ENCODE measurements at places on chromosomes 12 and 14.

DNA sequence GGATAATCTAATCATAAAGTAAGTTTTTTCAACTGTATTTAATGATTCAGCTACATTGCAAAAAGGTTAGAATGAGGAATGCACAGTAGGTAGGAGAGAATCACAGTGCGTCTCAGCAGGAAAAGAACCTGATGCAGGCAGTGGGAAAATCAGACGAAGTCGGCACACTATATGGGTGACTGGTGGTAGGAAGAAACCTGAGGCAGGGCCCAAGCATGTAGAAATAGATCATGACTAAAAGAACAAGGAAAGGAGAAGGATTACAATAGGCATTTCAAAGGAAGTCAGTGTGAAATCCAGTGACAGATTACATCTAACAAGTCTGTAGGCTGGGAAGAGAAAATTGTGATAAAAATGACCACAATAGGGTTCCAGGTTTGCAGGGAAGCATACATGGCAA, 267.0 kb downstream of the MED13L start:
- no peak for DNase-seq

DNA sequence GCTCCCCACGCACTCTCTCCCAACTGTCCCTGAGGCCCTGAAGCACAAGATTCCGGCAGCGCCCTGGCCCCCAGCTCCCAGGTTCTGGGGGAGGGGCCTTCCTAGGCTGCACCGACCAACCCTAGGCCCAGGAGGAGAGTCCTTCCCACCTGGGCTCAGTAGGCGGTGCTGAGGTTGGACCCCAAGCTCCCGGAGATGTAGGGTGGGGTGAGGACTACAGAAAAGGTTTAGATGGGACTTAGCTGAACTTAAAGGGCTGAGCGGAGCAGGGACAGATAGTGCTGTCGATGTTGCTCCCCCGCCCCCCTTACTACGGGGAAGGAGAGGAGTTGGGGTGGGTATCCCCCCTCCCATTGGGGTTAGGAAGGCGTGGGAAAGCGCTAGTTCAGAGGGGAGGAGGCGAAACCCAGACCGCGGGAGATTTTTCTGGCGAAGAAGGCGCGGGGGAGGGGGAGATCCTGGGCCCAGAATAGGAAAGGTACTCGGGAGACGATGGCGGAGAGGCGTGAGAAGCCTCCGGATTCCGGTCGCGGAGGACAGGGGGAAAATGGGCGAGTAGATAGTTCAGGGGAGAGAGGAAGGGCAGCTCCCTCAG, 4.2 kb upstream of the BAZ2A start:
- no peak for DNase-seq

DNA sequence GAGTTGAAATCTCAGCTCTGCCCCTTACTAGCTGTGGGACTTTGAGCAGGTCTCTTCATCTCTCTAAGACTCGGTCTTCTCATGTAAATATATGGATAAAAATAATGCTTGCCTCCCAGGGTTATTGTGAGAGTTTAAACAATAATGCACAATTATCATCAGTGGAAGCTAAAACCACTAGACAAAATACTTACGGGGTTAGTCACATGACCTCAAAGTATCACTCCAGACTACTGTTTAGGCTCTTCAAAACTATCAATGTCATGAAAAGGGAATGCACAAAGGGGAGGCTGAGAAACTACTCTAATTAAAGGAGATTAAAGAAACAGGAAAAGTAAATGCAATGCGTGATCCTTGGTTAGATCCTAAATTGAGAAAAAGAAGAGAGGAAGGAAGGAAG, 24.5 kb upstream of the TSPAN11 start:
- DNase-seq, result no peak

GRCh38 chr12:111386885-111387284, 18.0 kb upstream of the PHETA1 start:
- DNase-seq, result no peak

- no peak for DNase-seq
Observed at GRCh38 chr14:95496690-95497259, 19.7 kb downstream of the SYNE3 start.

- no peak for DNase-seq
Observed at GRCh38 chr12:124460771-124461170, 106.6 kb downstream of the NCOR2 start.

- DNase-seq, result peak; percentile 54
Observed at GRCh38 chr12:25958428-25959070, at the start of gene RASSF8. Gene RASSF8, plus strand, starts transcription at chr12:25958682. Its CDS starts 96,662 bp downstream, at chr12:26055344.

DNA sequence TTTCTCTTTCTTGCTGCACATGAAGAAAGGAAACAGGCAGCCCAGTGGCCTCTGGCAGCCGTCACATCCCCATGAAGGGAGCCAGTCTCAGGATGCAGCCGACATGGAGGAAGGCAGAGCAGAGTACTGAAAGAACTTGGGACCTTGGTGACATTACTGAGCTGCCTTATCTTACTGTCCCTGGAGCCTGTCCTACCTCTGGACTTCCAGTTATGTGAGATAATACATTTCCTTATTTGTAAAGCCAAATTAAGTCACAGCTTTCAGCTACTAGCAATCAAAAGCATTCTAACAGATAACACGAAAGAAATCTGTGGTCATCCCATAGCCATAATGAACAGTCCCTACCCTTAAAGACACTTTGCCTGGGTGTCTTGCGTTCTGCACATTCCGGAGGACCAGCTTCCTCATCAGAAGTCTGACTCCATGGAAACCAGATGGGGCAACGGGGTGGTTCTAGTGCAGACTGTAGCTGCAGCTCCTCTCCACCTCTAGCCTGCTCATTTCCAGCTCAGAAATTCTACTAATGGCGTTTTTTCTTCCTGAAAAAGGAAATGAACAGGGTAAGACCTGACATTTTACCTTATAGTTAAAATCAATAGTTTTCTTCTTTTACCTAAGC, 7.8 kb upstream of the EGLN3 start:
- DNase-seq, result no peak

DNA sequence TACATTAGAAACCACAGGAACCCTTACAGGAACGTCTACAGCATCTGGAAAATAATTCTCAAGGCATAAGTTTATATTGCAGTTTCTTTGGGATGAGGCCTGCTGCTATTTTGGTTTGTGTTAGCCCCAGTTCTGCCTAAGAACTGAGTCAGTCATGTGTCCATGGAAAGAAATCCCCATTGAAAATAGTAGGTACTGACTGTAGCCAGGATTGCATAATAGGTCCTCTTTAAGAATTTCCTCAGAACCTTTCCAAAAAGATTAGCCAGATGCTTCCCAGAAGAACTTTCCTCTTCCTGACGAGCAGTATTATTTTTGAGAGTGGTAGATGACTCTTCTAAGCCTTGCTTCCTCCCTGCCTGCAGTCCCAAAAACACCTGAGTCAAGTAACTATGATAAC, 52.6 kb downstream of the RASSF8 start:
- no peak for DNase-seq

GRCh38 chr12:30219047-30219446, 435.3 kb upstream of the TMTC1 start:
- no peak for DNase-seq

GRCh38 chr12:88628856-88629509, 48.7 kb upstream of the KITLG start:
- no peak for DNase-seq

- no peak for DNase-seq
Observed at GRCh38 chr12:113263431-113263963, 42.2 kb downstream of the TPCN1 start.

GRCh38 chr12:47352067-47352466, 272.3 kb upstream of the AMIGO2 start:
- no peak for DNase-seq

DNA sequence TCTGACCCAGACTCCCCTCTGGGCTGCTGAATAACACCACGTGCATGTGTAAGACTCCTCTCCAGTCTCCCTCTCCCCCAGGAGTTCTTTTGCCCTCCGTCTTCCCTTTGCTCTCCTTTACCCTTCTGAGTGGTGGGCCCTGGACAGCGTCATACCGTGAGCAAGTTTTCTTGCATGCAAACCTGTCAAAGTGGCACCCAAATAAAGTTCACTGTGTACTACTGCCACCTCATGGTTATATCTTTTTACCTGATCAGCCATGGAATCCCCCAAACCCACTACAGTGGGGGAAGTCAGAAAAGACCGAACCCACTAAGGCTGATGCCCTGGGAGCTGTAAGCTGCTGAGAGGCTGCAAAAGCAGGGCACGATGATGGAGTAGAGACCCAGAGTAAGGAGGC, 131.1 kb upstream of the VRK1 start:
- no peak for DNase-seq

- no peak for DNase-seq
Observed at GRCh38 chr14:93821051-93821450, 32.8 kb upstream of the PRIMA1 start.

DNA sequence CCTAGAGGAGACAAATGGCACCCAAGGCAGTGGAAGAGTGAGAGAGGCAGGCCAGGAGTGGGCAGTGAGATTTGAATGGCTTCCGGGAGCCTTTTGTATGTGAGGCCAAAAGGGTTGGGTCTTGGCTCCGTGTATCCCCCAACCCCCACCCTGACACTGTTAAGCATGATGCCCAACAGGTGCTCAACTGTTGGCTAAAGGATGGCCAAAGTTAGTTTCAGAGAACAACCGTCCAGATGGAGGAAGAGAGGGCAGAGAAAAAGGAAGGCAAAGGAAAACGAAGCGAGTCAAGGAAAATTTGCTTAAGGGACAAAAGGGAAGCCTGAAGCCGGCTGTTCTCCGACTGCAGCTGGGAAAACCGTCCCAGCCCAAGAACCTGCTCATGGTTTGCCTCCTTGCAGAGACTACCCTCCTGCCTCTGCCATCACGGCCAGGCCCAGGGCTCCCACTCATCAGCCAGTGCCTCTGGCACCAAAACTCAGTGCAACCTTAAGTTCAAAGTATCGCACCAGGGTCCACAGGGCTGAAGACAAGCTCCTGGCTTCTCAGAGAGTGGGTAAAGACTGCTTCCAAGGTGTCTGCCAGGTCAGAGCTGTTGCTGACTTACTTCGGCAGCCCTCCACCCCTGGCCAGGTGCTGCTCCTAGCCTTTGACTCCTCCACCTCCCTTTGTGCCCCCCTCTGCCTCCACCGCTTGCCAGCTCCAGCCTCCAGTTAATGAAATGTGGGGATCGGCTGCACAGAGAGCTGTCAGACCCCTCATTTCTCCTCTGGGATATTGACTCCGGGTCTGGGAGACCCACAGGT, 4.2 kb upstream of the C1QL4 start:
- DNase-seq, result no peak

GRCh38 chr12:123055281-123055766, 74.8 kb downstream of the ARL6IP4 start:
- DNase-seq, result no peak

- DNase-seq, result no peak
Observed at GRCh38 chr12:52903855-52904508, 894 bp downstream of the KRT8 start.

GRCh38 chr12:48681399-48681709, 684 bp downstream of the KANSL2 start:
- DNase-seq, result no peak

DNA sequence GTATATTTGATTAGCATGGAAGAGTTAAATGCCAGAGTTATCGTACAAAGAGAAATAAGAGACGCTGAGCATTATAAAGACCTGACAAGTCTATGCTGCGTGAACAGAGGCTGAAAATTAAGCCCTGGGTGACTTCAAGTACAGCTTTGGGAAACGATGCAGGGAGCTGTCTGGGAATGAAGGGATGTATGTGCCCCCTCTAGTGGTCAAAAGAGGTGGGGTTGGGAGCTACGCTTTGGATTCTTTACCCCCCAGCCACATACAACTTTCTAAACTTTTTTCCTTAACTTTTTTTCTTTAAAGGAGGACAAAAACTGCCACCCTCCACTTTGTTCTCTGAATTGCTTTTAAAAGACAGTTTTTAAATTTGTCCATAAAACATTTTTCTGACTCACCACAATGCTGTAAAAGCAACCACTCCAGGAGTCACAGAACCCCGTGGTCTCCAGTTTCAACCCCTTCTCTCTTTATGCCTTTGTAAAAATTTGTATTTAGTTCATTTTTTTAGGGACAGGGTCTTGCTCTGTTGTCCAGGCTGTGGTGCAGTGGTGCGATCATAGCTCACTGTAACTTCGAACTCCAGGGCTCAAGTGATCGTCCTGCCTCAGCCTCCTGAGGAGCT, 59.4 kb downstream of the ZNF664 start:
- DNase-seq, result no peak

GRCh38 chr12:54371328-54372112, 7.2 kb upstream of the GPR84 start:
- DNase-seq, result no peak

DNA sequence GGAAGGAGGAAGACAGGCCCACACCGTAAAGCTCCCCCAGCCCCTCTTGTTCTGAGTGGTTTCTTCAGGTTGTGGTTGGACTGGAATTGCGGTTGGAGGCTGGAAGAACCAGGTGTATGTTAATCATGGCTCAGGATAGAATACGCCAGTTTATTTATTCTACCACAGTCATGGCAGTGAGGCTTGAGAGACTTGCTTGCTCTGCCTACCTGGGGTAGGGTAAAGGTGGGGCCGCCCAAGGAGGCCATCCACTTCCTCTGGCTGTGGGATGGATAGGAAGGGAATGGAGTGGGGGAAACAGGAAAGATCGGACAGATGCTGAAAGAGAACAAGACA, 8.1 kb downstream of the SHMT2 start:
- no peak for DNase-seq

- no peak for DNase-seq
Observed at GRCh38 chr12:12087693-12088034, 16.9 kb downstream of the BCL2L14 start.

GRCh38 chr14:99237288-99237687, 34.7 kb downstream of the BCL11B start:
- DNase-seq, result no peak

- no peak for DNase-seq
Observed at GRCh38 chr12:94532490-94533422, 73.1 kb upstream of the CEP83 start.

DNA sequence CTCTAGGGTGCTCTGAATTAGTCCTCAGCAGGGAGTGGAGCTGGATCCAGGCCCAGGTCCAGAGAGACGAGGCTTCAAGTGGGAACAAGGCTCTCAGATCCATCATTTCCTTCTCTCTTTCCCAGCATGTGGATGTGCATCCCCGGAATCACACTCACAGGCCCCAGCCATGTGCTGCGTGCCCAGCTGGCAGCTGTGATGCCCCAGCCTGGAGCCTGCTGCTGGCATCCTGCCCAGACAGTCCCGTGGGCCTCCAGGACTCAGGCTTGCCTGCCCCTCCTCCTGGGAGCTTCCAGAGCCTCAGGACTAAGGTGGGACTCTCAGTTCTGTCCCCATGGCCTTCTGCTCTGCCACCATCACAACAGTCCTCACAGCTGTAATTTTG, 6.2 kb upstream of the KRT84 start:
- DNase-seq, result no peak

- no peak for DNase-seq
Observed at GRCh38 chr12:109596418-109597244, 23.0 kb downstream of the MVK start.

- no peak for DNase-seq
Observed at GRCh38 chr12:996881-997280, 5.9 kb downstream of the ERC1 start.

GRCh38 chr14:105388110-105388951, 10.0 kb upstream of the TEX22 start:
- DNase-seq, result no peak

DNA sequence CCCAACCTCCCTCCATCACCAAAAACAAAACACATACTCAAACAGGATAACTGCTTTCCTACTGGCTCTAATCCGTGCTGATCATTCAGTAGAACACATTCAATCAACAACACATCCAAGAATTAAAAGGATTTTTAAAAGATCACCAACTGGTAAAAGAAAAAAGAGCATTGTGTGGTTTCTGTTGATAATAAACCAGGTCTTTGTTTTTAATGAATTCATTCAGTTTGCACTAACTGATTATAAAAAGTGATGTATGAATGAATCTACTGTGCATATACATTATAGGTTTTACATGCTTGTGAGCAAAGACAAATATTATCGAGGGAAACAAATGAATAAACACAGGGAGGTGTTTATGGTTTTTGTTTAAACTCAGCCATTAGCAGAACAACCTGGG, 55.1 kb downstream of the CIT start:
- DNase-seq, result no peak

- no peak for DNase-seq
Observed at GRCh38 chr12:47328831-47329545, 249.2 kb upstream of the AMIGO2 start.
